ENCODE measurements at places on chromosomes 6 and 20.

GRCh38 chr6:83592770-83593394 is 80.5 kb downstream of the PRSS35 start:
- DNase-seq = peak; percentile 6

DNA sequence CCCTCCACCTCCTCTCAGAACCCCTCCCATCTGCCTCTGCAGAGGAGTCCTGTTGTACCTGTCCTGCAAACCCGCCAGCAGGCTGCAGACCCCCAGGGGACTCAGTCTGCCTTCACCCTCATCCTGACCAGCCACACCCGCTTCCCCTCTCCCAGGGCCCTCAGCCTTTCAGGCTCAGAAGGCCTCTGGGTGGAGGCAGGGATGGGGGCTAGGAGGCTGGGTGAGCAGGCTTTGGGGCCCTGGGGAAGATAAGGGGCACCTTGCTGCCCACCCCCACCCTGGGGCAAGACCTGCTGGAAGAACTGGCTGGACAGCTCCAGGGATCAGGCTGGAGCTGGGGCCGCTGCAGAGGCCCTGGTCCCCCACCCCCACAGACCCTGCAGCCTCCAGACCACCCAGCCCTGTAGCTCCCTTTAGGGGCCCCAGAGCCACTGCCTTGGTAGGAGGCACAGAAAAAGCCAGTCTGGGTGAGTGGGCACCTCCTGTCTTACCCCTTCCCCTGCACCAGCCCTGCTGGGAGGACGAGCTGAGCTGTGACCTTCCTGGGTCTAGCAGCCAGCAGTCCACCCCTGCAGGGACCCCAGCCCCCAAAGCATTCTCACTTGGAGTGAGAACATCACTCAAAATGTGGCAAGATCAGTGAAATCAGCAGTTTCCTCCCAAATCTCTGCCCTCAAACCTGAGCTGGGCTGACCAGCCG is 5.2 kb downstream of the TEAD3 start:
- DNase-seq = no peak

DNA sequence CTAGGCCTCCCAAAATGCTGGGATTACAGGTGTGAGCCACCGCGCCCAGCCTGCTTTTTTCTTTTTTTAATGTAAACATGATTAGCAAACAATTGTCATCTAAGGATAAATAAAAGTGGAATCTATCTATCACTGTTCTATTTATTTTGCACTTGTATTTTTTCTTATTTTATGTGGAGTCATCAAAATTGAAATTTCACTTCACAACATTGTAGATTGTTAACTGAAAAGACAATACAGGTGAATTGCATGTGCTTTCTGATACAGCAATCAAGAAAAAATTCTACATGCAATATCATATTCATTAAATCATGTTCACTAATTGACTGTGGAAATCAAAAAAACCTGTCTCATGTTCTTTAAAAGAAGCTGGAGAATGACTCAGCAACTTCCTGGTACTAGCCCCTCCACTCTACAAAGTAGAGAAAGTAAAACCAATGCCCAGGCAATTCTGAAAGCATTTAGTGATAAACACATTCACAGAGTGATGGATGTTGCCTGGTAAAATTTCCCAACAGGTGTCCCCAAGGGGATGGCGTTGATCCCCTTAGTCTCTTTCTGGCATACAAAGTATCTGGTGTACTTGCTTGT is 10.7 kb upstream of the RFX6 start:
- DNase-seq = peak; percentile 24

DNA sequence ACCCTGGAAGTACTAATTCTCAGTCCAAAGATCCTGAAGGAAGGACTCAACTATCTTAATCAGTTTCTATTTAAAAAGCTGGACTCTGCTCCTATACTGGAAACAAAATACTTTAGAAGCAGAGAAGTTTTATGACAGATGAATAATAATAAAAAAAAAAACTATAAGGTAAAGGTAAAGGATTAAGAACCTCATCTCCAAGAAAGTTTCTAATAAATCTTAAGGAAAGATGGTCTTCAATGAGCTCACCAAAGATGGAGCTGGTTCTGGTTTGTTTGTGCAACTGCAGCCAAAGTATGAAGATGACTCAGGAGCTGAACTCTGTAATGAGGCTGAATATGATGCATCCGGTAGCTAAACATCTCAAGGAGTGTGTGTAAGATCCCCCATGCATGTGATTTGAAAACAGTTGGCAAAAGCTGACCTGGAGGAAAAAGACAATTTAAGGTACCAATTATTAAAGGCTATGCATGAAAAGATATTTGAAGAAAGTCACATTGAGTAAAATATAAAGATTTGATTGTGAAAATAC is 25.2 kb downstream of the MED23 start:
- DNase-seq = no peak

DNA sequence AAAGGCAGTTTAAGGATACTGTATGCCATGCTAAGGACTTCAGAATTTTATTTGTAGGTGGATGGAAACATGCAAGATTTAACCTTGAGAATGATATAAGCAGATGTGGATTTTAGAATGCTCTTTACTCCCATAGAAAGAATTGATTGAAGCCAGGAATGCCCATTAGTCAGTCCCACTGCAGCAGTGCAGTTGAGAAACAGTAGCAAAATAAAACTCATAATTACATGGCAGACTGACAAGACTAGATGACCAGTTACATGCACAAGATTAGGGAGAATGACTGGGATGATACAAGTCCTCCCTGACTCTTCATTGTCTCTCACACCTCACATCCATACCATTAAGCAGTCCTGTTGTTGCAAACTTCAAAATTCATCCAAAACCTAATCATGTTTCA is 83.9 kb downstream of the PDE10A start:
- DNase-seq = no peak

Data from T-helper 1 cell (primary cell).